Stimulated activated CD8-positive, alpha-beta memory T cell treated with anti-CD3 and anti-CD28 coated beads, Interleukin-15, amount 100 ng/mL, for 4 hours (primary cell): ENCODE measurements at places on chromosomes 7 and 10.

DNA sequence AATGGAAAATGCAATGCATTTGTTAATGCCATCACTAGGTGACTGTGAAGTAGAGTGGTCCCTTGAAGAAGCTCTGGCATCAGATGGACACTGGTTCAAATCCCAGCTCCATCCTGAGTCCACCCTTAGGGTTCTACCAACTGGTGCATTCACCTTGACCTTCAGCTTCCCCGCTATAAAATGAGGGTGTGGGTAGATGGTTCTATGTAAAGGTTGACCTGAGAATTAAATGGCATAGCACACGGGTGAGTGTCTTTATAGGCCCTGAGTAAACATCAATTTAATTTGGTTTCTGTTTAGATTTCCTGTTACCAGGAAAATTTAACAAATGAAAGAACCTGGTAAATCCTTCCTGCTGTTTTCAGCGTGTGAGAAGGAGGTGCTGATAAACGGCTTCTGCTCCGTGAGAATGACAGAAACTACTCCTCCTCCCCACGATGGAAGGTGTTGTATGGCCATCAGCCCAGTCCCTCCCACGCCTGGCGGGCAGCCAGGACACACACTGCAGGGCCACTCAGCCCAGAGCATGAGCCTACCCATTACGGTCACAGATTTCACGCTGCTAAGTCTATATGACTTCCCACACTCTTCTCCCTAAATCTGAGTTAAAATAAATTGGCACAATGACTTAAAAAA lies 210.1 kb downstream of the TNS3 start:
- no peak for DNase-seq

GRCh38 chr7:24477398-24478136 lies 95.7 kb upstream of the PALS2 start:
- DNase-seq, result no peak

- no peak for DNase-seq
Observed at GRCh38 chr10:71939304-71939703, 24.9 kb upstream of the CHST3 start.

DNA sequence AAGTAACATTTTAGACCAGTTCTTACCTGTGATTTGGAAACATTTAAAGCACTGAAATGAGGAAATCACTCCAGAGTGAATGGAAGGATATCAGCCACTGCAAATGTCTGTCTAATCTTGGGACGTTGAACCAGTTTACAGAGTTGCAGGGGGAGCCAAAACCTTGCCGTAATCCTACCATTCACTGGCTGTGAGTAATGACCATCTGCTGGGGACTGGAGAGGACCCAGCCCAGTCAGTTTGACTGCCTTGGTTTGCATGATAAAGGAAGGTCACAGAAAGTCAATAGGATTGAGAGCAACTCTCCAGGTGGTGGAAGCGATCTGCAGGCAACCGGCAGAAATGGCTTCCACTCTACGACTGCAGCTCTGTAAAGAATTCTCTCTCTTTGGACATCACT lies 167.2 kb downstream of the AKR1D1 start:
- DNase-seq, result no peak

- no peak for DNase-seq
Observed at GRCh38 chr7:75931680-75932079, 16.7 kb downstream of the POR start.

GRCh38 chr10:31018962-31019361 lies 12.7 kb downstream of the ZNF438 start:
- DNase-seq, result no peak

DNA sequence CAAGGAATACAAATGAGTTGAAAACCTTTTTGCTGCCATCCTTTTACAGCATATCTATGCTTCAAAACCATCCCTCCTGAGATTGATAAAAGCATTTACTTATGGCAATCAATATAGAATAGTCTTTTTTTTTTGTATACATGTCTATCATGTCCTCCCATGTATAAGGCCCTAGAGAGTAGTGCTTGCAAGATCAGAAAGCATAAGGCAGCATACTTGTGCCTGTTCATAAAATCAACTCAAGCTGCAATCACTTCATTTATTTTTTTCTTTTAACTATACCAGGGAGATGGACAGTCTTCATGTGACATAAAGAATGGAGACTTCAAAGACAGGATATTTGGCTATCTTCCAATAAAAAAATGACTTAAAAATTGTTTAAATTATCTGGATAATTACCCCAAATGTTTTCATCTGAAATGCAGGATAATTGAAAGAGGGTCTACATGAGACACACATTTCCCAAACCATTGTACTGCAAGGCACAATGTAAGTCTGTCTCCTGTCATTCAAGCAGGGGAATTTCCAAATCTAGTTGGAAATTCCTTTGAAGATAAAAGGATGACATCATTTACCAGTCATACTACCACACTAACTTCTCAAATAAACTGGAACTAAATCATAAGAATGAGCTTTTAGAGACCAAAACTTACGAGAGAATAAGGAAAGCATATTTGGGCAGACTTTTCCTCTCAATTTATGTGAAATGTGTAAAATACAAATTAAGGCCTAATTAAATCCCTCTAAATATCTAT lies 22.5 kb downstream of the LRRN3 start:
- DNase-seq, result no peak

DNA sequence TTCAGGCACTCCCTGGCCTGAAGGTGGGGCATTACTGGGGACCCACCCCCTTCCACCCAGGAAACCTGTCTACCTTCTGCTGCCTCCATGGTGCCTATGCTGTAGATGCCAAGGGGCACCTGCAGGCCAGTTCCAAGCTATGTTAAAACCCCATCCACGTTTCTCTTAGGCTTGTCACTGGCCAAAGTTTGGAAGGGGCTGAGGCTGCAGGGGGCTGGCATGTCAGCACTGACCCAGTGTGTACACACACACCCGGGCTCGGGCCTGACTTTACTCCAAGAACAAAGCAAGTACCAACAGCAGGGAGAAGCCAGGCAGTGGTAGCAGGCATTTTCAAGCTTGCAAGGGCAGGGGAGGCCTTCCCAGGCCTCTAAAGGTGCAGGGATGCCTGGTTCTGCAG lies 53.8 kb upstream of the PCDH15 start:
- DNase-seq, result no peak
